ENCODE measurements at places on chromosomes 7 and 10. TPM values are rescaled to one million over a fixed set of nuclear protein-coding genes. Genes with fewer than 3 reads are reported as not detected.

Gene ZNF117
- polyA plus RNA-seq, result 3.8 TPM

- DNase-seq, result no peak
These were observed 3.9 kb downstream of the FAM241B start for GRCh38 chr10:69633673-69634635.

DNA sequence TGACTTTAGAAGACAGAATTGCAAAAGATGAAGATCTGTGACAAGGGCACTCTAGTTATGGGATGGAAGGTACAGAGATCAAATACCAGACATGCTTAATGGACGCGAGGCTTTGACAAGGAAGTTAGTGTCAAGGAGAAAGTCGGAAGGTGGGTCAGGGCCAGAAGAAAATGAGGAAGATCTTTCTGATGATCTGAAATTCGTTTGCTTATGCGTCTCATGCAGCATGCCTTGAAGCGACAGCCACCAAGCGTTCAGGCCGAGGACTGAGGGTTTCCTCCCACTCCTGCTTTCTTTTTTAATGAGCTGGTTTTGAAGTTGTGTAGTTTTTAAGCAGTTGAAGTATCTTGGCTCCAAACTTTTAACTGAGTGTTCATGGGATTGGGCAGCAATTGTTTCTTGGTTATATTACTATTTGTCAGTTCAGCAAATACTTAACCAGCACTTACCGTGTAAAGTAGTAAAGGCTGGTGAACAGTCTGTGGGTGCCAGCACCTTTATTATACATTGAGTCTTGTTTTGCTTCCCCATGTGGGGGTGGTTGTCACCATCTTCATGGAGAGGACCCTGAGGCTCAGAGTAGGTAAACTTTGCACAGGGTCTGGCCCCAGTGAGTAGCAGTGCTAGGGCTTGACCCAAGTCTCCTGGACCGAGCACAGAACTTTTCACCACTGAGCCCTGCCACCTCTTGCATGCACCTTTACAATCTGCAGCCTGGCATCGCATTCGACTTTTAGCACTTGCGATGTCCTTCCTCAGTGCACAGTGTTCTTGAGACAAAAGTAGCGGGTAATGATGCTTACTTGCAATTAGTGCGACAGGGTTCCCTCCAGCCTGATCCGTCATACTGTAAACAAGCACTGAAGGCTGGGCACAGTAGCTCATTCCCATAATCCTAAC, 14.3 kb upstream of the BHLHA15 start:
- no peak for DNase-seq

GRCh38 chr10:92110039-92110794, 180.7 kb downstream of the CPEB3 start:
- no peak for DNase-seq

Gene MICALL2
- 38.8 TPM for polyA plus RNA-seq

- DNase-seq, result no peak
These were observed 72.2 kb downstream of the GTF2IRD1 start for GRCh38 chr7:74525881-74526280.

Gene EPHB6
- polyA plus RNA-seq, result 1.8 TPM

DNA sequence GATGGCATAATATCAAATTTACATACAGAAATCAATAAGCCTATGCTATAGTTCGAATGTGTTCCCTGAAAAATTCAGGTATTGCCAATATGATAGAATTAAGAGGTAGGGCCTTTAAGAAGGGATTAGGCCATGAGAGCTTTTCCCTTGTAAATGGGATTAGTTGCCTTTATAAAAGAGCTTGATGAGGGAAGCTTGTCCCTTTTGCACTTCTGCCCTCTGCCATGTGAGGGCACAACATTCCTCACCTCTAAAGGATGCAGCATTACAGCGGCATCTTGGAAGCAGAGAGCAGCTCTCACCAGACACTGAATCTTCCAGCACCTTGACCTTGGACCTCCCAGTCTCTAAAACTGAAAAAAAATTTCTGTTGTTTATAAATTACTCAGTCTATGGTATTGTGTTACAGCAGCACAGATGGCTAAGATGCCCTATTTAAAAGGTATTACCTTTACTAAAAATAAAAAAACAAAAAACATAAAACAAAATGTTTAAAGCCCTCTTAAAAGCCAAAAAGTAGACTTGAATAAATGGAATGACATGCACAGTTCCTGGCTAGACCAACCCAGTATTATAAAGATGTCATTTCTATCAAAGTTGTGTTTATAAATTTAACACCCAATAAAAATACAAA, 909.6 kb downstream of the REEP3 start:
- DNase-seq, result peak; percentile 6

Gene SLC16A12
- polyA plus RNA-seq, result 0.13 TPM

DNA sequence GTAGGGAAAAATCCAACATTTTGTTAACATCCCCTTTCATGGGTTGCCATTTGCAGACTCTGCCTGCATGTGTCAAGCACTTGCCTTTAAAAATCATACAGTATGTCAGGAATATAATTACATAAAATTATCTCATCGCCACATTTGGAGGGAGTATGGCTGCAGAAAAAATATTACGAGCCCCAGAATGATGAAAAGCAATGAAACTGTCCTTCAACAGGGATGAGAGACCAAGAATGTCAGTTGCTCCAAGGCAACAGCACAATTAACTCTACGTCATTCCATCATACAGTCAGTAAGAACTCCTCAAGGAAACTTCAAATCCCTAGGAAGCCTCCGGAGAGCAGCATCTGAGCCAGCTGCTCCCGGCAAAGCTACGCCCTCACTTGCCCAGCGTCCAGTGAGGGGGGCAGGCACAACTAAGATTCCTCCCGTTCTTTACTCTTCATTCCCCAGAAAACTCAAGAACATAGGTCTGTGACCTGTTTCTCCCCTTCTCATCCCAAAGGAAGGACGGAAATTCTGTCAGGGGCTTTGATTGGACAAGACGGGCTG, 132.9 kb downstream of the ANLN start:
- DNase-seq, result no peak

Gene GHITM
- 113 TPM for polyA plus RNA-seq

- no peak for DNase-seq
These were observed 211.2 kb downstream of the GLI3 start for GRCh38 chr7:42025635-42026375.

Gene CTNNA3
- not detected for polyA plus RNA-seq

Gene DTX2
- 6.7 TPM for polyA plus RNA-seq

DNA sequence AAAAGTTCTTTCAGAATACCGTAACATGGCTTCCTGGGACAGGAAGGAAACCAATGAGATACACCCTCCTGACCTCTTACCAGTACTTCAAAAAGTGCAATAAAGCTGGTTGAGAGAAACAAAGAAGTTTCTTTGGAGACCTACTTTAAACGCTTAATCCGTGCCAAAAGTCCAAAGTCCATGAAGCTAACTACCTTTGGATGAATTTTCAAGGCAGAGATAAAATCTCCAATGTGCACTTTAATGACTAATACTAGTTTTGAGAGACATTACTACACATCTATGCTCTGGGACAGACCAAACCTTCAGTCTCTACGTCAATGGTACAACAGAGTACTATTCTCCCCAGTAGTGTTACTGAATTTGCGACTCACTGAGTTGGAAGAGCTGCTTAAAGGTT, 46.1 kb downstream of the UBE2H start:
- no peak for DNase-seq

- DNase-seq, result peak; percentile 63
These were observed 220.0 kb downstream of the ARHGAP21 start for GRCh38 chr10:24503461-24504320.

Gene UTF1
- polyA plus RNA-seq, result not detected

Gene CUEDC2
- 130 TPM for polyA plus RNA-seq

- DNase-seq, result no peak
These were observed 3.6 kb upstream of the PTTG1IP2 start for GRCh38 chr7:90465816-90466215.

Gene CTAGE6
- 0.32 TPM for polyA plus RNA-seq

Gene LARP4B
- 25.1 TPM for polyA plus RNA-seq

DNA sequence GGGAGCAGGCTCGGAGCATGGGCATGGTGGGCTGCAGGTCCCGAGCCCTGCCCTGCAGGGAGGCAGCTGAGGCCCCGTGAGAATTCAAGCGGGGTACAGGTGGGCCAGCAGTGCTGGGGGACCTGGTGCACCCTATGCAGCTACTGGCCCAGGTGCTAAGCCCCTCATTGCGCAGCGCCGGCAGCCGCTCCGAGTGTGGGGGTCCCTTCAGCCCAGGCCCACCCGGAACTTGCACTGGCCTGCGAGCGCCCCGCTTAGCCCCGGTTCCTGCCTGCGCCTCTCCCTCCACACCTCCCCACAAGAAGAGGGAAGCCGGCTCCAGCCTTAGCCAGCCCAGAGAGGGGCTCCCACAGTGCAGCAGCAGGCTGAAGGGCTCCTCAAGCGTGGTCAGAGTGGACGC, 250.7 kb downstream of the CRPPA start:
- DNase-seq, result no peak

GRCh38 chr10:64733980-64734379, 1212.8 kb downstream of the REEP3 start:
- DNase-seq, result peak; percentile 22

Gene CDH23
- 0.18 TPM for polyA plus RNA-seq

DNA sequence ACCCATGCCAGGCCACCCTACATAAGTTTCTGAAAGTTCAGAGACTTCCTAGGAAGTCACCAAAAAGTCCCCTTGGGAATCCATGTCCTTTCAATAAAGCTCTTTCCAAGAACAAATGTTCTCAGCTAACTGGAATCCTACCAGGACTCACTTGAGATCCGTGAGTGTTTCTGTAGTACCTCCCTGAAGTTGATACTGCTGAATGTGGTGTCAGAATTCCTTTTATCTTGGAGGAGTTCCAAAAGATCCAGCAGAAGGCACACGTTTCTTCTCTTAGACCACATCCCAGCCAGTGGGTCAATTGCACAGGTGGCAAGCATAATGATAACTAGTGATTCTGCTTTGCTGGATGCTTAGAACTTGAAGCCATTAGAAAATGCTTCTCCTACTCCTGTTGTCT, 689.7 kb upstream of the IGFBP3 start:
- no peak for DNase-seq

DNA sequence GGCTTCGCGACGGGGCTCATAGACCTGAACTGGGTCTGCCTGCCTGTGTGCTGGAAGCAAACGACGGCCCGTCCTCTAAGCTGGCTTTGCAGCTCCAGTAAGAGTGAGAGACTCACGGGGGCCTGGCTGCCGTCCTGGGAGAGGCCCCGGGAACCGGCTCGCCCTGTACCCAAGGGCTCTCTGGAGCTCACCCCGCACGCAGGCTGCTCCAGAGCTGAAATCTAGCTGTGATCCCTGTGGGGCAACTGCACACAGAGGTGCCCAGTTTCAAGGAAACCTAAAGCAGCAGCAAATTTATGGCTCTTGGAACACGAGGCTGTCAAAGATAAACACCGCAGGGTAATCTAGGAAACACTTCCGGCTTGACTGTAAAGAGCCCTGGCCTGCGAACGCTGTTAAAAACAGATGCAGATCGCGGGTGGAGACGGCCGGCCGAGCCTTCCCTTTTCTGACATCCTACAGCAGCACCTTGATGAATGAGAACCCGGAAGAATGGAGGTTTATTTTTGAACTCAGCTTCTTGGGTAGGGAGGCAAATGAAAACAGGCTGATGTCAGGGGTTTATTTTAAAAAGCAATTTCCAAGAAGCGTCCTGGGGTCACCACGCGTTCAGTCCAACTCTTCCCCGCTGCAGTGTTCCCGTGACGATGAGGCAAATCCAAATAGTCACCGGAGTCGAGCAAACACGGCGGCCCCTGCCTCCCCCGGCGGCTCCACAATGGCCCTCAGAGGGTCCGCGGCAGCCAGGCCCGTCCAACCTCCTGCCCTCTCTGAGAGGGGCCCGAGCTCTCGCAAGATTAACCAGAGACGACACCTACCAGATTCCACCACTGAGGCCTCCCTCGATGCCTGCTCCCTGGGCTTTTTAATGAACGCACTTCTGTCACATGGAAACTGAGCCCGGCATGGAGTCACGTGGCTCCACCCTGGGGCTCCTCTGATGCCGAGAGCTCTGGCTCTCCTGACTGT, 29.6 kb downstream of the AMZ1 start:
- DNase-seq, result peak; percentile 90

DNA sequence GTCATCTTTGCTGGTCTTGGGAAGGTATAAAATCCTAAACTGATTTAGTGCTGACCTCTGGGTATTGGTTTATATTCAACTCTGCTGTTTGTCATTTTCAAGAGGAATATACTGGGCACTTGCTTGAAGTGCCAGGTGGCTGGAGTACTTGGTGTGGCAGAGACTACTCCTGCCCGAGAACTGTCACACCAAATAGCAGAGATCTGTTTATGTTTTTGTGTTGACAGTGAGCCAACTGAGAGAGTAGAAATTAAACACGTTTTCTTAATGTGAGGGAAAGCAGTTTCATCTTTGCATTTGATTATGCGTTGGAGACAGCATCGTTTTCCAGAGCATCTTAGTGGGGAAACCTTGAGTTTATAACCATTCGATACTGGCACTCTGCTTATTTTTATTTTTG, 174.4 kb downstream of the CDCA7L start:
- no peak for DNase-seq

Gene HOXA11
- not detected for polyA plus RNA-seq

Gene DPYSL4
- polyA plus RNA-seq, result 21.8 TPM

- DNase-seq, result peak; percentile 59
These were observed 157.3 kb downstream of the CTTNBP2 start for GRCh38 chr7:117715784-117716445.

- no peak for DNase-seq
These were observed 43.8 kb downstream of the PTPRN2 start for GRCh38 chr7:158543840-158544239.

All from SK-N-SH (cell line).